Lung (tissue), 17 donors: ENCODE measurements at places on chromosomes 2 and 18. TPM values are rescaled to one million over a fixed set of nuclear protein-coding genes. Genes with fewer than 3 reads are reported as not detected.

- no peaks in the 10 kb centered on the region for H3K4me1 ChIP-seq
- H3K27ac ChIP-seq = no peak overlapping the region
- no peak overlapping the region for H3K4me3 ChIP-seq
- H3K36me3 ChIP-seq = no peaks in the 10 kb centered on the region
- peak; percentile 36 for DNase-seq
- H3K27me3 ChIP-seq = no peaks in the 10 kb centered on the region
Measured at GRCh38 chr2:219852626-219853025, 225.2 kb downstream of the SLC4A3 start.

GRCh38 chr2:98734823-98735260 is 3.9 kb upstream of the MGAT4A start:
- H3K4me3 ChIP-seq = no peak overlapping the region
- peaks cover 1% of the 10 kb centered on the region for H3K27me3 ChIP-seq
- peaks cover 4% of the 10 kb centered on the region for H3K4me1 ChIP-seq
- no peak overlapping the region for H3K27ac ChIP-seq
- no peaks in the 10 kb centered on the region for H3K36me3 ChIP-seq

GRCh38 chr2:231671270-231672050 is 36.9 kb upstream of the PTMA start:
- no peaks in the 10 kb centered on the region for H3K36me3 ChIP-seq
- H3K4me1 ChIP-seq = peaks cover 34% of the 10 kb centered on the region
- no peaks in the 10 kb centered on the region for H3K27me3 ChIP-seq
- H3K27ac ChIP-seq = peak overlapping the region; percentile 93
- DNase-seq = no peak

GRCh38 chr18:23859466-23860336 is 154.9 kb upstream of the TTC39C start:
- no peak for DNase-seq
- H3K4me1 ChIP-seq = no peaks in the 10 kb centered on the region

GRCh38 chr18:31199190-31199769 is 36.6 kb upstream of the DSC1 start:
- no peak for DNase-seq
- H3K4me3 ChIP-seq = no peak overlapping the region
- H3K27me3 ChIP-seq = no peaks in the 10 kb centered on the region
- H3K4me1 ChIP-seq = no peaks in the 10 kb centered on the region
- no peak overlapping the region for H3K27ac ChIP-seq
- H3K36me3 ChIP-seq = no peaks in the 10 kb centered on the region

DNA sequence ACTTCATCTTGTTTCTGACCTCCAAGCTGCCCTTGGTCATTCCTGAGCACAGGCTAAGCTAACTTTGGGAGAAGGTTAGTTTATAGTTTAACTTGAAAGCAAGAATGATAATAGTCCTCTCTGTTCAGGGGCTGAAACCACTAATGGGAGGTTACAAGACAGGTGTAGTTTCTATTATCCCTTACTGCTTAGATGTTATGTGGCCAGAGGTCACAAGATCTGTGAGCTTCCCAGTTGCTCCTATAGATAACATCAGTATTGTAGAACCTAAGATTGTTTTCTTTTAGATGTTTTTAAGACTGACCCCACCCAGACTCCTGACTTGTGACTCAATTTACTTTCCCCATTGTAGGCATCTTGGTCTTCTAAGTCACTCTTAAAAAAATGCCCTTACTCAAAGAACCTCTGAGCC is 94.8 kb upstream of the LPIN2 start:
- H3K27ac ChIP-seq = no peak overlapping the region
- no peaks in the 10 kb centered on the region for H3K27me3 ChIP-seq
- peaks cover 15% of the 10 kb centered on the region for H3K36me3 ChIP-seq
- no peak overlapping the region for H3K4me3 ChIP-seq

DNA sequence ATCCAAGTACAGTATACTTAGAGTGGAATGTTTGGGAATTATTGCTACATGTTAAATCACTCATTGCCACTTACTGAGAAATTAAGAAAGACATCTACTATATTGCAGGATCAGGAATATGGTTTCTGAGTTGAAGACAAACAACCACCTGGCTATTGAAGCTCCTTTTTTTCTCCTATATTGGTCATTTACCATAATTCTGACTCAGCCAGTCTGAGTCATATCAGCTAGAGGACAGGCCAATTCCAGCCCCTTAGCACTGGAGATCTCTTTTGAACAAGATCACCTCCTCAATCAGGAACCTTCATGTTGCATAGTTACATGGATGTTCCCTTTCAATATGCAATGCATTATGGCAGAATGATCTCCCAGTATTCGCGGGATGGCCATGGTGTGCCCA is 42.7 kb upstream of the CDH19 start:
- no peak overlapping the region for H3K27ac ChIP-seq
- no peaks in the 10 kb centered on the region for H3K36me3 ChIP-seq
- H3K27me3 ChIP-seq = no peaks in the 10 kb centered on the region
- DNase-seq = no peak
- no peaks in the 10 kb centered on the region for H3K4me1 ChIP-seq

DNA sequence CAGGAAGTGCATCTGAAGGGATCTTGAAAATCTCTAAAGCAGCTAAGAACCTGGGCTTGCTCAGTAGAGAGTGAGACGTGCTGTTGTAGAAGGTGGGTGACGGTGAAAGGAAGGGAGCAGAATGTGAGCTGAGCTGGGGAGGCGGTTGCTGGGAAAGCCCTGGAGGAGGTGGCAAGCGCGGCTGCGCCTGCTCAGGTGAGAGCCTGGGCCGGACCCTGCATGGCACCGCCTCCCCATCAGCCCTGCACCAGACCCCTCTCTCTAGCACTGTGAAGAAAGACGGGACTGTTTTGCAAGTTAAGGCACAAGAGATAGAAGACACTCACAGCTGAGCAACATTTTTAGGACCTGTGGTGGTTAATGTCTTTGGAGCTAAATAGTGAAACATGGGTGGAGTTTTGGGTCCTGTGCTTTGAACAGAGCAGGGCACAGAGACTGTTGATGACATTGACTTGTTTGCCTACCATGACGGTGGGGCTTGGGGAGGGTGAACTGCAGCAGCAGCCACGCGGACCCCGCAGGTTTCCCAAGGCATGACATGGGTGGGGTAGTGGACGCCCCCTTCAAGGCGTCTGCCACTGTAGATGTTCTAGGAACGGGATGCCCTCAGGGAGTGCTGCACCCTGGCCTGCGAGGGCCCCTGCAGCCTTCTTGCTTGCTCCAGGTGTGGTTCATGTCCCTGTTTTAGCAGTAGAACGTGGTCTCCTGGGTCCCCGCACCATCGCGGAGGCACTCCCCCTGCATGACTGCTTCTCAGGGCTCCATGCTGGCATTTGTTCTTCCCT is 245.3 kb downstream of the TSN start:
- no peak overlapping the region for H3K27ac ChIP-seq
- no peaks in the 10 kb centered on the region for H3K4me1 ChIP-seq
- no peaks in the 10 kb centered on the region for H3K27me3 ChIP-seq
- H3K36me3 ChIP-seq = no peaks in the 10 kb centered on the region
- no peak for DNase-seq

- peaks cover 5% of the 10 kb centered on the region for H3K4me1 ChIP-seq
- H3K27me3 ChIP-seq = no peaks in the 10 kb centered on the region
- DNase-seq = no peak
- no peak overlapping the region for H3K27ac ChIP-seq
- no peak overlapping the region for H3K4me3 ChIP-seq
Measured at GRCh38 chr2:205754924-205755321, 72.6 kb downstream of the NRP2 start.

GRCh38 chr2:180524499-180524898 is 455.9 kb upstream of the UBE2E3 start:
- H3K36me3 ChIP-seq = no peaks in the 10 kb centered on the region
- no peaks in the 10 kb centered on the region for H3K4me1 ChIP-seq

DNA sequence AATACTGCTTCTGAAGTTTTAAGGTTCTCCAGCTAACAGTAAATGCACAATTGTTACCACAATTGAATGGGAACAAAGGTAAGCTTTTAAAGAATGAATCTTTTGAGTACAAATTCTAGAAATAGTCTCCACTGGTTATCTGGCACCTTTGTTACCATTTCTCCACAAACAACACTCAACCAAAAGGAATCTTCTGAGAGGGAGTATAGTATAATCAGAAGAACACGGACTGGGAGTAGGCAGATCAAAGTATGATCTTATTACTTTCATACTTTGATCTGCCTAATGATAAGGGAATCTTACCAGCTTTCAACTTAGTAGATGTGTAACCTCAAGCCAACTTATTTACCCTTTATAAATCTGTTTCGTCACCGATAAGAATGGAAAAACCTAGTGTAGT is 1.4 kb downstream of the CEP76 start:
- no peak overlapping the region for H3K4me3 ChIP-seq
- H3K36me3 ChIP-seq = no peaks in the 10 kb centered on the region
- H3K4me1 ChIP-seq = peaks cover 10% of the 10 kb centered on the region
- no peak for DNase-seq

DNA sequence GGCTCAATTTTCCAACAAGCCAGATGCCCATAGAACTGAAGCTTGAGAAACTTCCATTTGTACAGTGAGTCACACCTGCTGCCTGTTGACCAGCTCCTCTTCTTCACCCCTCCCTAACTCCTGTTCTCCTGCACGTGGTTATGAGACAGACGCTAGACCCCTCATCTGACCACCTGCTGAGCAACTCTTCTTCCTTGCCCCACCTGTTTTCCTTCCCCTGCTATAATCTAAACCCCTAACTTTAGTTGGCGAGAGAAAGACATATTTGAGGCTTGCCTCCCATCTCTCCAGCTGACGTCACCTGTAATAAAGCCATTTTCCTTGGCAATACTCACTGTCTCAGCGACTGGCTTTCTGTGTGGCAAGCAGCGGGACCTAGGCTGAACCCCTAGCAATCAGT is 22.3 kb upstream of the ITM2C start:
- H3K27ac ChIP-seq = no peak overlapping the region
- no peak overlapping the region for H3K4me3 ChIP-seq
- no peak for DNase-seq
- H3K27me3 ChIP-seq = no peaks in the 10 kb centered on the region
- no peaks in the 10 kb centered on the region for H3K4me1 ChIP-seq

DNA sequence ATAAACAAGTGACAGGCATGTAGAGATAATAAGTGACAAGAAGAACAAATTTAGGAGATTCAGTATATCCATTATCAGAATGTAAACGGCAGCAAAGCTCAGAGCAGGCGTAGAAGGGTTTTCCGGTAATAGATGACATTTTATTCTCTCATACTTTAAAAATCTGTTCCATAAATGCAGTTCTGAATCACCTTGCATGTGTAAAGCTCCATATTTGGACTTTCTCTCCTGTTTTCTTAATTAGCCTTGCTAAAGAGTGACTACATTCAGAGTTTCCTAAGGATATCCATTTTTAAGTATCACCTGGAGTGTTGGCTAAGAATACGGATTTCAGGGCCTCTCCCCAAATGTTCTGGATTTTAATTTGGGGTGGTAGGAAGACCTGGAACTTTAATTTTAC is 122.0 kb downstream of the SPP2 start:
- no peak overlapping the region for H3K4me3 ChIP-seq
- H3K27ac ChIP-seq = no peak overlapping the region
- peaks cover 3% of the 10 kb centered on the region for H3K27me3 ChIP-seq
- H3K4me1 ChIP-seq = no peaks in the 10 kb centered on the region

DNA sequence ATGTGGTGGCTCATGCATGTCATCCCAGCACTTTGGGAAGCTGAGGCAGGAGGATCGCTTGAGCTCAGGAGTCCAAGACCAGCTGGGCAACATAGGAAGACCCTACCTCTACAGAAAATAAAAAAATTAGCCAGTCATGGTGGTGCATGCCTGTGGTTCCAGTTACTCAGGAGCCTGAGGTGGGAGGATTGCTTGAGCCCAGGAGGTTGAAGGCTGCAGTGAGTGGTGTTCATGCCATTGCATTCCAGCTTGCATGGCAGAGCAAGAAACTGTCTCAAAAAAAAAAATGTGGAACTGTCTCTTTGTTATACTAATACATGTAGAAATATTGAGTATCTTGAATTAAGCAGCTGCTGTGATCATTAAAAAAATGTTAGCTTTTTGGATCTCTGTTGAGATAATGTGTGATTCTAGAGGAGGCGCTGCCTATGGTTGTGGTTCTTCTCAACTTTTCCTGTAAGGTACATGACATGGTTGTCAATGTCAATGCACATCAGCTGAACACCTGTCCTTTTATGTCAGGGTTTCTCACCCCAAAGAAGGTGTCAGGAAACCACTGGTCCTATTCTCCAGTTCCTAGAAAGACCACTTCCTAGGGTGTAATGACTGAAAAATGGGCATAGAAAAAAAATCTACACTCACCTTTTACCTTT is 34.7 kb upstream of the IL1RL1 start:
- H3K4me1 ChIP-seq = no peaks in the 10 kb centered on the region
- H3K27me3 ChIP-seq = no peaks in the 10 kb centered on the region
- H3K4me3 ChIP-seq = no peak overlapping the region
- DNase-seq = no peak
- H3K27ac ChIP-seq = no peak overlapping the region

DNA sequence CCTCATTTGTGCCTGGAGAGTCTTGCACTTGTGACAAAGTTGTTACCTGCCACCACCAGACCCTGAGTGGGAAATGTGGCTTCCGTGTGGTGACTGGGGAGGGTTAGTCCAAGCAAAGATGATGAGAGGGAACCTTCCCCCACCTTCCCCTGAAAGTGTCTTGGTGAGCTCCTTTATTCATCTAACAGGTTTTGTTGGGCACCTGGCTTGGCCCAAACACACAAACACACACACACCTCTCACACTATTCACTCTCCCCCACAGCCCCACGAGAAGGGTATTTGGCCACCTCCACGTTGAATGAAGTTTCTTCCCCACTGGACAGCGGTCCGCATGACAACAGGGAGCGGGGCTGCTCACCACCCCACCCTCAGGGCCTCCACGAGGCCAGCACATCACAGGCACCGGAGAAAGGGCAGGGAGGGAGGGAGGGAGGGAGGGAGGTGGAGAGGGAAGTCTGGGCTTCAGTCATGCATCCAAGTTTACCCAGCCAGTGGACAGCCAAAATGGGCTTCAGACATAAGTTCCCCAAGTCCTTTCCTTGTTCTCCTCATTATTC is 1.4 kb downstream of the CIB4 start:
- H3K27ac ChIP-seq = peak overlapping the region; percentile 41
- no peaks in the 10 kb centered on the region for H3K4me1 ChIP-seq
- no peak for DNase-seq
- no peaks in the 10 kb centered on the region for H3K36me3 ChIP-seq
- H3K4me3 ChIP-seq = no peak overlapping the region
- H3K27me3 ChIP-seq = no peaks in the 10 kb centered on the region

- DNase-seq = peak; percentile 24
- peak overlapping the region; percentile 82 for H3K27ac ChIP-seq
- H3K4me3 ChIP-seq = peak overlapping the region; percentile 66
- H3K4me1 ChIP-seq = no peaks in the 10 kb centered on the region
- no peaks in the 10 kb centered on the region for H3K36me3 ChIP-seq
Measured at GRCh38 chr2:127674241-127675209, 805 bp downstream of the LIMS2 start.

- no peak overlapping the region for H3K27ac ChIP-seq
- H3K4me3 ChIP-seq = no peak overlapping the region
- no peaks in the 10 kb centered on the region for H3K36me3 ChIP-seq
- DNase-seq = no peak
- H3K4me1 ChIP-seq = no peaks in the 10 kb centered on the region
Measured at GRCh38 chr2:139798391-139798790, 1018.2 kb upstream of the NXPH2 start.

Gene LYG1
- 0.89 TPM for total RNA-seq

Gene PLEK
- total RNA-seq = 25.9 TPM

Gene BOK
- total RNA-seq = 44.3 TPM

Gene RESP18
- total RNA-seq = not detected

Gene ELOA2
- not detected for total RNA-seq

Gene RMDN2
- total RNA-seq = 15.9 TPM

Gene PTPRN
- total RNA-seq = 0.21 TPM

Gene NYAP2
- total RNA-seq = 1.6 TPM

Gene RNF152
- total RNA-seq = 55.6 TPM

Gene TMEM247
- not detected for total RNA-seq

Gene TUBB8B
- total RNA-seq = not detected

Gene CHRNA1
- not detected for total RNA-seq
